ENCODE measurements at places on chromosomes 7 and 10.

- peak; percentile 62 for DNase-seq
Measured at GRCh38 chr7:149147752-149148653, 750 bp downstream of the ZNF398 start.

- DNase-seq = peak; percentile 87
Measured at GRCh38 chr7:144818511-144818910, 17.3 kb downstream of the TPK1 start.

- DNase-seq = no peak
Measured at GRCh38 chr10:51020200-51020599, 54.1 kb upstream of the PRKG1 start.

- no peak for DNase-seq
Measured at GRCh38 chr10:60323162-60323561, 66.5 kb downstream of the ANK3 start.

DNA sequence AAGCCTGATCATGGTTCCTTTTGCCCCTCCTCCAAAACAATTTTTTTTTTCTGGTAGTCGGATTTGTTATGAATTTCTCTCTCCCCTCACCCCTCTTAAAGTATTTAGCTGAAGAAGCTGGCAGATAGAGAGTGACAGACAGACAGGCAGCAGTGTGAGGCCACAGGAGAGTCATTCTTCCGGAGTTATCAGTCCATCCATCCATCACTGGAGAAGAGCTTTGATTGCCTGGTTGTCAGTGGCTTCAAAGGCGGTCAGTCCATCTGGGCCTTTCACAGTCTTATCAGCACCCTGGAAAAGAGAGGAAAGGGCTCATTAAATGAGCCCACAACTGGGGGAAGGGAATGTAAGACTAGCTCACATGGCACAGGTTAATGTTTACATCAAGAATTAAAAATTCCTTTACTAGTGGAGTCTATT lies 47.4 kb downstream of the MTPN start:
- no peak for DNase-seq

DNA sequence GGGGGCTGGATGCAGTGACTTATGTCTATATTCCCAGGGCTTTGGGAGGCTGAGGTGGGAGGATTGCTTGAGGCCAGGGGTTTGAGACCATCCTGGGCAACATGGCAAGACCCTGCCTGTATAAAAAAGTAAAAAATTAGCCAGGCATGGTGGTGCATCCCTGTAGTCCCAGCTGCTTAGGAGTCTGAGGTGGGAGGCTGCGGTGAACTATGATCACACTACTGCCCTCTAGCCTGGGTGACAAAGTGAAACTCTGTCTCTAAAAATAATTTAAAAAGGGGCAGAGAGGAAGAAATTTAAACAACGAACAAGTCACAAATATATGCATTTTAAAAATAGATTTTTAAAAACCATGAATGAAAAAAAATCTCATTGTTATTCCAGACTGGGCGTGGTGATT lies 46.2 kb upstream of the FEZF1 start:
- DNase-seq = no peak

- DNase-seq = peak; percentile 79
Measured at GRCh38 chr10:60348982-60349381, 40.7 kb downstream of the ANK3 start.

- DNase-seq = no peak
Measured at GRCh38 chr7:80362010-80362618, 149.8 kb downstream of the GNAT3 start.

GRCh38 chr10:47173929-47174442 lies 126.0 kb upstream of the GDF10 start:
- DNase-seq = no peak

- DNase-seq = peak; percentile 18
Measured at GRCh38 chr7:636396-636795, 90.1 kb upstream of the DNAAF5 start.

DNA sequence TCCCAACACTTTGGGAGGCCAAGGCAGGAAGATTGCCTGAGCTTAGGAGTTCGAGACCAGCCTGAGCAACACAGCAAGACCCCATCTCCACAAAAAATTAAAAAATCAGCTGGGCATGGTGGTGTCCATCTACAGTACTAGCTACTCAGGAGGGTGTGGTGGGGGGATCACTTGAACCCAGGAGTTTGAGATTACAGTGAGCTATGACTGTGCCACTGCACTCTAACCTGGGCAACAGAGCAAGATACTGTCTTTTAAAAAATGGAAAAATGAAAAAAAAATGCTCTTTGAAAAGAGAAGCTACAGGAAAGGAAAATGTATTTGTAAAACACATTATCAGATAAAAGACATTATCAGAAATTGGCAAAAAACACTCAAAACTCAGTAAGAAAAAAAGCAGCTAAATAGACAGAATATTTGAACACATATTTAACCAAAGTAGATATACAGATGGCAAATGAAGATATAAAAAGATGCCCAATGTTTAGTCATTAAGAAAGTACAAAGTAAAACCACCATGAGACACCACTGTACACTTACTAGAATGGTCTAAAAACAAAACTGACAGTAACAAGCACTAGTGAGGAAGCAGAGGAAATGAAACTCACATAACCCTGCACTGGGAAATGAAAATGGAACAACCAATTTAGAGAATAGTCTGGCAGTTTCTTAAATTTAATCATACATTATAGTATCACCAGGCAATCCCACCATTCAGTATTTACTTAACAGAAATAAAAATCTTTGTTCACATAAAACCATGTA lies 40.5 kb downstream of the NRBF2 start:
- no peak for DNase-seq

- DNase-seq = no peak
Measured at GRCh38 chr7:104976966-104977636, 36.9 kb upstream of the KMT2E start.

DNA sequence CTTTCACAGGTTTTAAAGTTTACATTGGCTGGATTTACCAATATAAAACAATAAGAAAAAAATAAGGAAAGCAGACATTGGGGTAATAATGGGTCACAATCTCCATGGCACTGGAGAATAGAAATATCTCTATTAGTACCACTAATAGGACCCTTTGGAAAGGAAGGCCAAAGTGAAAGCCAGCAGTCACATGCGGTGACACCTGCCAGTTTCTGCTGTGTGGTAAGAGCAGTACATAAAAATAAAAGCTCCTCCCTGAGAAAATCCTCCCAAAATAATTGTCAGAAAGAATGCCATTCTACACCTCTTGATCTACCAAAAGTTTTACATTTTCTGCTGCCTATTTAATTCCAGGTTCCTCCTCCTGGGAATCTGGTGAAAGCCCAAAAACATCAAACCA lies 30.4 kb upstream of the SLC13A1 start:
- DNase-seq = no peak

DNA sequence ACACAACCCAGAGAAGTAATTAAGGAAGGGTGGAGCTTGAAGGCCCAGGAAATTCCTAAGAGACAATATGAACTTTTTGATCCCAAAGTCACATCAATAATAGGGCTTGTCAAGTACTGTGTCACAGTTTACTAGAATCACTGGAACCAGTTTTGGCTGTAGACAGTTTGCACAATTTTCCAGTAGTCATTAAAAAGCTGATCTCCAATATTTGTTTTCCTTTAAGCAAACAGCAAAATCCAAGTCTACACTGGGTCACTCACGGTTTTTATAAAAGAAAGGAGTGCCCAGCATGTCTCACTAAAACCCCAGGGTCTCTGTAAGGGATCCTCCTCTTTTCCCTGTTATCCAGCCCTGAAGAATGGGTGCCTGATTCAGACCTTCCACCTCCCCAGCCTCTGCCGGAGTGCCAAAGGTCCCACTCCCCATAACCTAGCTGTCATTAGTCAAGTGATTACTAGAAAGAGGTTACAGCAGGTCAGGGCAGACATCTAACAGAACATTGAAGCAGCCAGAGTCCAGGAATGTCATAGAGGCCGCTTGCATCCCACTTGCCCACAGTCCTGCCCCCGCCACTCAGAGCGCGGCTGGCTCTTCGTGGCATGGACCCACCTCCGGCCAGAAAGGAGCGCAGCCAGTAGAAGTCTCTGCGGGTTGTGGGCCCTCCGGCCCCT lies 552 bp downstream of the SLC25A16 start:
- DNase-seq = no peak

DNA sequence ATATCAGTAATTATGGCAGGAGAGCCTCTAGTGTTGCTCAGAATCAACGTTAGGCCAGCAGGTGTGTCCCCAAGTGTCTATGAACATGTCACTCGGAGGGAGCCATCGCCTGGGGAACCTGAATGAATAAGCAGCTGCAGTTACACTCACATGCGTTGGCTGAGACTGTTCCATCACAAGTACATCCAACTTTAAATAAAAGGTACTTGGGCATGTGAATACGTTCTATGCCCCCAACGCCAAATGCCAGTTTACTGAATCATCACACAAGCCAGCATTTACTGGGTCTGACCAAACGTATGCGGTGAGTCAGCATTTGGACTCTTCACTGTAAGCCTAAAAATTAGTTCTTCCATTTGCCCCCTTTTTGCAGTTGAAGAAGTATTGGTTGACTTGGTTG lies 207.6 kb upstream of the PLXNA4 start:
- DNase-seq = peak; percentile 92

DNA sequence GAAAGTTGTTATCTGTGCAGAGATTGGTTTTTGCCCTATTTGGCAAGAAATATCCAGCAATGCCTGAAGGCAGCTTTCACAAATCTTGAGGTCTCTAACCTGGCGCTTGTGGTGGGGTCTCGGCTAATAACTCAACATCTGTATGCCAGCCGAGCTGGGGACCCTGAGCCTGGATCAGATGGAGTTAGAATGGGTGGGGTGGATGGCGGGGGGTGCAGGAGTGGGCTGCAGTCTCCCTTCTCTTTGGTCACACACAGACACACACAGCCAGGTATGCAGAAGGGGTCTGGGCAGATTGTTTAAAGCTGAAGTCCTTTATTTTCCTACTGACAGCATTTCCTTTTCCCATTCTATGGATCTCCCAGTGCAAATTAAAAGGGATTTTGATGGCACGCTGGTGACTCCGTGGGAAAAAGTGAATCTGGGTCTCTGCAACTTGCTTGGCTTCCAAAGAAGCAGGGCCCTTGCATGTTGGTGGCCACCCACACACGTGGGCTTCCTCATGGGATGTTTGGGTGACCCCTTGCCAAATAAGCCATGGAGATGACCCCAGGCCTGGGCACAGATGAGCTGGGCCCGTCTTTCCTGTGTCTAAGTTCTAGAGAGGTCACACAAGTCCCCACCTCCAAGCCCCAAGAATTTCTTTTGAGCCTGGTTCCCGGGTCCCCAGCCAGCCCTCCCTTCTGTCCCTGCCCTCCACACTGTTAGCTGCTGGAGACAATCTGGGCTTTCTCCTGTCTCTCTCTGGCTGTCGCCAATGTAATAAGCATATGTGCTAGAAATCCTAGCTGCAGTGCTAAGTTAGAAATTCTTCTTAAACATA lies 39.9 kb upstream of the EMX2 start:
- no peak for DNase-seq

- no peak for DNase-seq
Measured at GRCh38 chr7:37000511-37000910, 276.2 kb upstream of the AOAH start.

DNA sequence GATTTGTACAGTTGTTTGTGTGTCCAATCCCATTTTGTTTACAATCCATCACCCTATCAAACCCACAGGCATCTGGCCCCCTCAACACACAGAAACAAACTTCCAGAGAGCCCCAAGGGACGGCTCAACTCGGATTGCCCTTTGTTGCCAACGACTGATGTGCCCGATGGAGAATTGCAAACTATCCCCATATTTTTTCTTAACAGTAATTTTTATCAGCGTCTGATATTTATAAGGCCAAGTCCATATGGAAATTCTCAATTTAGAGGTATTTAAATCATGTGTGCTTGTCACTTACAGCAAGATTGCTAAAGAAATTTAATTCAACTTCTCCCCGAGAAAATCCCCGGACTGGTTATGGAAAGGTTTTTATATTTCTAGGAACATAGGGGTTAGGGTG lies 113.9 kb upstream of the NPS start:
- no peak for DNase-seq

DNA sequence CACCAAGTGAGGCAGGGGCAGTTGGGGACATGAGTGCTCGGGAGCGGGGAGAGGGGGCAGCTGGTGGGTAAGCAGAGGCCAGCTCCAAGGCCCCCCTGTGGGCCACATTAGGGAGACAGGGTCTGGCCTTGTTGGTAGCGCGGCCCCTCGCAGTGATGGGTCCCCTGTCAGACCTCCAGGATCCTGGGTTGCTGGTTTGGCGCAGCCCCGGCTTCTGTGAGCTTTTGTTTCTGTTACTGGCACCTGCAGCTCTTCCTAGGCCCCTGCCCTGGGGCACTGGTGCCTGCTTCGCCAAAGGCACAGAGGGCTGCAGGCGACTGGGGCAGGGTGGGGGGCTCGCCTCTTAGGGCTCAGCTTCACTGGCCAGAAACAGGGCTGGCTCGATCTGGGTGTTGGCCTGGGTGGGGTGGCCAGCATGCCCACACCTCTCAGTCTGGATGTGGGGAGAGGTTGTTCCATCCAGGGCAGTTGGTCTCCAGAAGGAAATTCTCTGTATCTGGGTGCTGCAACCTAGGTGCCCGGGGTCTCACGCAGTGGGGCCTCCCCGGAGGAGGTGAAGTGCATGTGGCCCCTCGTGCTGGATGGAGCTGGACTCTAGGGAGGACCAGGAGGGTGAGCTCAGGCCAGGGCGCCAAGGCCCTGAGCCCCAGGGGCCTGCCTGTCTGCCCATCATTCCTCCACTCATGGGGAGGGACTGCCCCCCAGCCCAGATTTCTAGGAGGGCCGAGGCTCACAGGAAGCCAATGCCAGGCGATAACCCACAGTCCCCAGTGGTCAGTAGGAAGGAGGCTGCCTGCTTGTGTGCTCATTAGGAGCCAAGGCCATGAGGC lies 138.6 kb downstream of the LHPP start:
- DNase-seq = no peak

- no peak for DNase-seq
Measured at GRCh38 chr10:118986815-118987790, 42.4 kb upstream of the NANOS1 start.

DNA sequence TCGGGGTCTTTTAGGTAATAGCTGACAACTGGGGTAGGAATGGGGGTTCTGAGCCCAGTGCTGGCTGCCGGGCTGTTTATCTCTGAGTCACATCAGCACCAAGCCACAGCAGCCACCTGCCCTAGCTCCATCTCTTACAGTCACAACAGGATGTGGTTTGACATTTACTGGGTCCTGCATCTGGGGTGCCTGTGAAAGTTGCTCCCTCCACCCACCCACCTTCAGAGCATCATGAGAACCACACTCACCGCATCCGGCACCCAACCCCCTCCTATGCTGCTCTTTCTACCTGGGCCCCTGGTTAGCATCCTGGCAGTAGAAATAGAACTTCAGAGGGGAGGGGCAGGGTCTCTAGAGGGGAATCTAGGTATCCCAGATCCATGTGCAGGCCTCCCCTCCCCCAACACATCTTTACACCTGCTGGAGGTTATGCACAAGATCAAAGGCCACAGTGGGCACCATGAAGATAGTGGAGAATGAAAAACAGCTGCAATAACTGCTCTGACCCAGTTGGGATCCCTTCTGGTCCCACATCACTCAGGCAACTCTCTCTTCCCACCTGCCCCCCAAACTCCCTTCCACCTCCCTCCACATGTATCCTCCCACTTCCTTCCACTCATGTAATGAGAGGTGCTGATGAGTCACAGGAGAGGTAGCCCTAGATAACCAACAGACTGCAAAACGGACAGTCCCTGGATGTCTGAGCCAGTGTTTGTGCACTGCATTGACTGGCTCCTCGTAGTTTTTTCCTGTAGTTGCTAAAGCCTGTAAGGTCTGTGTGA lies 38.2 kb downstream of the PRSS2 start:
- DNase-seq = peak; percentile 58

Data from iris pigment epithelial cell (primary cell).